ENCODE measurements at places on chromosomes 12 and 14.

GRCh38 chr12:43087195-43088091, 464.6 kb downstream of the ADAMTS20 start:
- no peak for DNase-seq

GRCh38 chr12:11877869-11878780, 192.6 kb upstream of the BCL2L14 start:
- no peak for DNase-seq

DNA sequence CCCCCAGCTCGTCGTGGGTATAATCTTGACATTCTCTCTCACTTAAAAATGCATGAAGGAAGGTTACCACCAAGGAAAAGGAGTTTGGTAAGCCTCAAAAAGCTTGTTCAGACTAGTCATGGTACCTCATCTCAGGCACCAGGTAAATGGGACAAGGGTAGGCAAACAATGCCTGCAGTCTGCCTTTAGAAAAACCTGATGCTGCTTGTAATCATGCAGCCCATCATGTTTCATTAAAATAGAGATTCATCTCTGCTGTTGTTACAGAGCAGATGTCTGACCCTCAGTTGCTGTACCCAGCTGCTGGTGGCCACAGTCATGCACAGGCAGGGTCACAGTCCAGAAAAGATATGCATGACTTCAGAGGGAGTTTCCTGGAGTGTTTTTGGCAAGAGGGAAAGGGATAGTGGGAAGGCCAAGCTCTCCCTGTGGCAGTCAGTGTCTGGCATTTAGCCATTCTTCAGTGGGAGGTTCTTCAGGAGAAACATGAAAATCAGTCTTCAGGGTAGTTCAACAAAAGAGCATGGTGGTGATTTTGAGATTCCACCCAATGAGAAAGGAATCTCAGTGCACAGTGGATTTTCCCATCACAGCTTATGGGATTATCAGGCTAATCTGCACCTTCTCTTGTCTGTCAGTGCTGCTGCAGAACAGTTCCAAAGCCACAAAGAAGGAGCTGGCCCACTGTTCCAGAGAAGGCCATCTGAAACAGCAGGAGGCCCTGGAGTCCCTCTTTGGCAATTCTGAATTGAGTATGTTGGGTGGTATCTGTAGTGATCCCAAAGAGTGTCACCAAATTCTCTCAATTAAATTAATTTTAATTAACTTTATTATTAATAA, 202.7 kb upstream of the FRMD6 start:
- DNase-seq, result no peak

DNA sequence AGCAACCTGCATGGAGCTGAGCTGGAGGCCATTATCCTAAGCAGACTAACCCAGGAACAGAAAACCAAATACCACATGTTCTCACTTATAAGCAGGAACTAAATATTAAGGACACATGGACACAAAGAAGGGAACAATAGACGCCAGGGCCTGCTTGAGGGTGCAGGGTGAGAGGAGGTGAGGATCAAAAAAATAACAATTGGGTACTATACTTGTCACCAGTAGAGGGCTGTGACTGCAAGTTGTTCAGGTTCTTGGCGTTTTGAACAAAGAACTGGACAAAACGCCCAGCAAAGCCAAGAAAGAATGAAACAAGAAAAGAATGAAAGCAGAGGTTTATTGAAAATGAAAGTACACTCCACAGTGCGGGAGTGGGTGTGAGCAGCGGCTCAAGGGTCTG, 208.5 kb upstream of the NEDD1 start:
- no peak for DNase-seq

DNA sequence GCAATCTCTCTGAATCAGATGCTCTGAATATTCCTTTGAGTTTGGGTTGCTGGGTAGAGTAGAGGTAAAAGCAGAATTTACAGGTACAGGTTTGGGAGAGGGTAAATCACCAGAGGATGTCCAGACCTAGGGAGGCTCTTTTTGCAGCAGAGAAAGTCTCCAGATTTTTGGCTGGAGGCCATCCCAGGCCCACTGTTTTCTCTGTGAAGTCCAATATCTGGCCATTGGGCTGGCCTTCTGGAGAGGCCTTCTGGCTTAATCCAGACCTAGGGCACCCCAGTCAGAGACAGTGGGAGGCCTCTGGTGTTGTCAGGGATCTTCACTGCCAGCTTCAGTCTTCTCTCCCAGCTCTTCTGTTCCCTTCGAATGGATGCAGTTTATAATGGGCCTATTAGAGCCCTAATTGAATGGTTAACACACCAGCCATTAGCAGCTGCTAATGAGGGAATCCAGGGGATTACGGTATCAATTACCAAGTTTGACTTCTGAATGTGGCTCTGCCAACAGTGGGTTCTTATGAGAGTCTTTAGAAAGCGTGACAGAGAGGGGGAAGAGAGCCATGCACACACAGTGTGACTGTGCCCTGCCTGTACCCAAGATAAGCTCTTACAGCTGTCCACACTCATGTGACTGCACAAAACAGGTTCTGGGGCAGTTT, 183.1 kb downstream of the EMP1 start:
- DNase-seq, result no peak

- DNase-seq, result peak; percentile 88
These were observed 369 bp downstream of the DEPDC4 start for GRCh38 chr12:100266585-100266834.

GRCh38 chr12:105922670-105923102, 216.1 kb downstream of the NUAK1 start:
- DNase-seq, result no peak

DNA sequence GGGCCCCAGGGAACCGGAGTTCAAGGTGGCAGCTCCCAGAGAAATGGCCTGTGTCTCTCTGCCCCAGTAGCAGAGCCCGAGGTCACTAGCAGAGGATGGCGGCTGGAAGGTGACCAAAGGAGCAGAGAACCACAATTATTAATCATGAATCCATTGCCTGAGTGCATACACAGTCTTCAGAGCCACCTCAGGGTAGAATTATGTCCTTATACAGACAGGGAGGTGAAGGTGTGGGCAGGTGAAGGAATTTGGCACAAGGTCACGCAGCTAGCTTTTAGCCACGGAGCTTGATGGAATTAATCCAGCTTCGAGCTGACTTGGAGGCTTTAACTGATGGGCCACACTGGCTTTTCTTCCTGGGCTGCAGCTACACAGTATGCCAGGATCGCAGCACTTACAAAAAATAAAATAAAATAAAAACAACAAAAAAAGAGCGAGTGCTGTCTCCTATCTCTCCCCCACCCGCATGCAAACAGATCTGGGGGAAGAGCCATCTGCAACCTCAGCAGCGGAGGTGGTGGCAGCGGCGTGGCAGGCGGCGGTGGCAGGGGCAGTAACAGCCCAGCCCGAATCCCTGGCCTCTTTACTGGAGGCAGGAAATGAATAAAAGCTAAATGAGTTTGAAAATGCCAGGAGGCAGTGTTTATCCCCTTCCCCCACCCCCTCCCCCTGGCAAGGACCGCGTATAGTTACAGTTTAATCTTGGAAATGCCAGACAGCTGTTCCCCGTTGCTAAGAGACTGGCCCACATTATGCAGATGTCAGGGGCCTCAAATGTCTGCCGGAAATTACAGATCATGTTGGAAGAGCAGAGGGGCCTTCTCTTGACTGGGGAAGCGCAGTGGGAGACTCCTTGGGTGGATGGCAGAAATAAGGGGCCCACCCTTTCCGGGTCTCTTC, 93.5 kb downstream of the LRRC74A start:
- no peak for DNase-seq

DNA sequence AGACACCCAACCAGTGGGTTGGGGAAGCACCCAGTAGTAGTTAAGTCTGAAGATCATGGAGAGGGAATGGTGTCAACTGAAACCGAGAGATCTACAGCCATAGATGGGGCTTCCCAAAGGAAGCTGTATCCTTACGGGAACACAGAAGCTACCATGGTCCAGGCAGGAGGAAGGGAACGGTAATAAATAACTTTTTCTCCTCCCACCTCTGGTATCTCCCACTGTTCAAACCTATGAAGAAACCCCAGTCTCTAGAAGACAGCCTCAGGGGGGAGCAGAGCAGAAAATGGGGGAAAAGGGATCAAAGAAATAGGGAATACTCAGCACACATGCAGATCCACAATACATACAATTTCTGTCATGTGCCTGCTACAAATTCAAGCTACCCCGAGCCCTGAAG, 33.4 kb downstream of the ZNF605 start:
- DNase-seq, result no peak

DNA sequence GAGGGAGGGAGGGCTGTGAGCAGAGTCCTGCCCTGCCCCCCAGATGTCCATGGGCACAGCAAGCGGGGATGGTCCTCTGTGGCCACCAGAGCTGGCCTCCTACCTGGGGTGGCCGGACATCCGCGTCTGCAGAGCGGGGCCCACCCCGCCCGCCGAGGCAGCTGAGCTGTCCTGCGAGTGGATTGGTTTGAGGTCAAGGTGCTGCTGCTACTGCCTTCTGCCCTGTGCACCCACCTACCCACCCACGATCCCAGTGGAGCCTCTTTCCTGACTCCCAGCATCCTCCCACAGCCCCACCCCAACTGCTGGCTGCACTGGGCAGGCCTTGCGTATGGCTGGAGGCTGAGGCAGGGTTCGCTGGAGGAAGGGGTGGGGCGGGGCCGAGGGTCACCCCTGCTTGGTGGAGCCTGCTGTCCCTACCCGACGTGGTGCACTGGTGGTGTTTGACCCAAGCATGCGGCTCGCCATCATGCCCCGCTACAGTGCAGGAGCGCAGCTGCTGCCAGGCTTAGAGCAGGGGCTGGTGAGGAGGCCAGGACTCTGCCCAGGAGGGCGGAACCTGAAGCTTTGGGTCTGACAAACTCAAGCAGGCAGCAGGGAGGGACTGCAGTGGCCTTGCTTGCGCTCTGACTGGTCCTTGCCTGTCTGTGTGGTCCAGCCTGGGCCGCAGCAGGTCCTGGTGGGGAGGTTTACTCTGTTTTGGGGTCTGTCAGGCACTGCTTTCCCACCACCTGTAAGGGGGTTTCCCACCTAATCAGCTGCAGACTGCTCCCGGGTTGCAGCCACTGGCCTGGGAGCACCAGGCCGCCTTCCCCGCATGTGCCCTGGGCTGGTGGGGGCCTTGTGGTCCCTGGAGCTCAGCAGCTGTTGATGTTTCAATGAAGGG, 23.7 kb downstream of the CEP170B start:
- DNase-seq, result no peak

DNA sequence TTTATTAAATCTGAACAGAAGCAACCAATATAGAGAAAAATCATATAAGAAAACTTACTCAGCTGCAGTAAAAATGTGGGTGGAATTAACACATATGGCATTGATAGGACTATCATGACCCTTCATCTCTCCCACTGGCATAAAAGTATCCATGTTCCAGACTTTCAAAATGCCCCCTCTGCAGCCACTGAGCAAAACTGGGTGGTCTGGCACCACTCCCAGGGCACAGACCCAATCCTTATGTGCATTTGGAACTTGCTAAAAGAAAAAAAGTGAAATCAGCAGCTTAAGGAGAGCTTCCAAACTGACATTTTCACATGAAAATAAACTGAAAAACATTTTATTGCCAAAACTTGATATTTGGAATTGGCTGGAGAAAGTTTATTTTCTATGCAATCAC, 141.5 kb downstream of the KIF21A start:
- no peak for DNase-seq

GRCh38 chr14:23285530-23286019, 357 bp downstream of the HOMEZ start:
- DNase-seq, result no peak

Measured in stimulated activated CD8-positive, alpha-beta memory T cell treated with anti-CD3 and anti-CD28 coated beads, Interleukin-4, amount 100 ng/mL, for 1 hour (primary cell).